ENCODE measurements at places on chromosomes 11 and 22.

GRCh38 chr11:68497761-68498160 lies 37.2 kb downstream of the PPP6R3 start:
- DNase-seq = no peak

DNA sequence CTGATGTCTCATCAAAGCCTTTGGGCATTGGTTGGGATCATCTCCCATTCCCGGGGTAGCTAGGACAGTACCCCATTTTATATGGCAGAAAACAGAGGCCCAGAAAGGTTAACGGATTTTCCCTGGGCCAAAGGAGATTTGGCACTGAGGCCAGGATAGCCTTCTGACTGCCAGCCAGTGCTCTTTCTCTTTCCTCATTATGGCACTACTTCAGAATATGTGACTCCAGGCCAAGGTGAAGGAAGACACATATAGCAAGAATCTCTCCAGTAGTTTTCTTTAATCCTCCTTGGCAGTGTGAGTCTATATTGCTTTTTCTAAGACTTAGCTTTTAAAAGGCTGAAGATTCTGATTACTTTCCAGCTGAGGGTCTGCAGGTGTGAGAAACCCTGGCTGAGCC lies 94.8 kb upstream of the AMOTL1 start:
- DNase-seq = no peak

- DNase-seq = no peak
Measured at GRCh38 chr22:34976474-34976873, 89.5 kb upstream of the ISX start.

- DNase-seq = no peak
Measured at GRCh38 chr11:65796726-65797601, 10.1 kb downstream of the OVOL1 start.

GRCh38 chr11:59271247-59271755 lies 58.6 kb upstream of the MPEG1 start:
- no peak for DNase-seq

GRCh38 chr11:77619576-77620198 lies 17.9 kb downstream of the CLNS1A start:
- DNase-seq = no peak

GRCh38 chr11:111367411-111368284 lies 11.4 kb downstream of the POU2AF1 start:
- DNase-seq = no peak

- no peak for DNase-seq
Measured at GRCh38 chr22:21845558-21846453, 21.6 kb downstream of the MAPK1 start.

- DNase-seq = no peak
Measured at GRCh38 chr11:122837528-122838346, 563 bp upstream of the CRTAM start.

GRCh38 chr11:29183301-29183700 lies 833.5 kb downstream of the KCNA4 start:
- no peak for DNase-seq

- no peak for DNase-seq
Measured at GRCh38 chr11:39205236-39205995, 2254.0 kb downstream of the LRRC4C start.

DNA sequence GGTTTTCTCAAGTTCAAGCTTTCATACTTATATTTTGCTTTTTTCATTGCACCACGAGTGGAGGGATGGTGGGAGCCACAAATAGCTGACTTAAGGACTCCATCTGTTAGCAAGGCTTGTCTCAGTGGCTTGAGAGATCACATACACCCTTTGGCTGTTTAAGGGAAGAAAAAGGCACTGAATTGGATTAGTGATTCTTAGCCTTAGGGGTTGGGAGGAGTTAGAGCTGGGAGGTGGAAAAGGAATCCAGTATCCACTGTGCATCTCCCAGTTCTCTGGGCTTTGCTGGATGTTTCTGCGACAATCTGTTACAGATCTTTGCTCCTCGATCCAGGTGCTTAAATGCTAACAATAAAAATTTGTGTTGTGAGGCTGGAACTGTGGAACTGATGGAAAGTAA lies 593.6 kb downstream of the CNTN5 start:
- DNase-seq = no peak

DNA sequence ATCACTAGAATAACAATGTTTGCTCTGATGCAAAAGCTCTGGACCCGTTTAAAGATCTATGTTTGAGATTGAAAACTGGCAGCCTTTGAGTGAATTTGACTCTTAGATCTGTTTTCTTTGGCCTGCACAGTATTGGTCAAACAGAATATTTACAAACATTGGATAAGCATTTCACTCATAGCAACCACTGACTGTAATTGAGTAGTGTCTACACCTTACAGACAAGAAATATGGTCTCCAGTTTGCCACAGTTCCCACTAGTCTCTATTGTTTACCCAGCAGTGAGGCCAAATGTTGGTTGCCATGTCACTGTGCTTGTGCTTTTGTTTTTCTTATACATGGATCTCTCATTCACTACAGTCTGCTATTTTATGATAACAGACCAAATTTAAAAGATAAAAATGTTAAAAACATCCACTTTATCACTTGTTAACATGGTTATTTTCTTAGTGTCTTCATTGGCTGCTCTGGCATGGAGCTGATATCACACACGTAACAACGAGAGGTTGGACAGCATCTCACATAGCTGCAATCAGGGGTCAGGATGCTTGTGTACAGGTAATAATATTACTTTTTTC lies 12.2 kb downstream of the ANKRD42 start:
- no peak for DNase-seq

DNA sequence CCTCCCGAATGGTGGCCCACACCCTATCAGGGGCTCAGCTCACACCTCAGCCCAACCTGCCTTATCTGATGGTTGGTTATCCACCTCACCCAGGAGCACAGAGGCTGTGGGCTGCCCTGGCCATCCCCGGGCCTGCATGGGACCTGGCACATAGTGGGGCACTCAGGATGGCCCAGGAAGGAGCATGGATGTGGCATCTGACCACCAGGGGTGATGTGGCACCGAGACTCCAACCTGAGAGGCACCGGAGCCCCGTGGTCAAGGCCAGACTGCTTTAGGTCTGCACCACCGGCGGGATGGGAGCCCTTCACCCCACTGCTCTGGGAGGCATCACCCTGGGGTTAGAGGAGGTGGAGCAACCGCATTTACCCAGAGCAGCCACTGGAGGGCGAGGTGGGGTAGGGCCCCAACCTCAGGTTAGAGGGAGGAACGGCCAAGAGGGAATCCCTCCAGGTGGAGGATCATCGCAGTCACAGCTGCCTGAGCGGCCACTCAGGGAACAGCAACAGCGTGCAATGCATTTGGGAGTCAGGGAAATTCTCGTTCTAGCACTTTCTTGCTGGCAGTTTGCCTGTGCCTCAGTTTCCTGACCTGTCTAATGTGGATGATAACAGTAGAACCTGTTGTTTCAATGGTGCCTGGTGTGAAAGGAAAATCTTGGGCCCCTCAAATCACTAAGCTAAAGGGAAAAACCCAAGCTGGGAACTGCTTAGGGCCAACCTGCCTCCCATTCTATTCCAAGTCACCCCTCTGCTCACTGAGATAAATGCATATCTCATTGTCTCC lies 52.9 kb upstream of the CARS1 start:
- DNase-seq = no peak

DNA sequence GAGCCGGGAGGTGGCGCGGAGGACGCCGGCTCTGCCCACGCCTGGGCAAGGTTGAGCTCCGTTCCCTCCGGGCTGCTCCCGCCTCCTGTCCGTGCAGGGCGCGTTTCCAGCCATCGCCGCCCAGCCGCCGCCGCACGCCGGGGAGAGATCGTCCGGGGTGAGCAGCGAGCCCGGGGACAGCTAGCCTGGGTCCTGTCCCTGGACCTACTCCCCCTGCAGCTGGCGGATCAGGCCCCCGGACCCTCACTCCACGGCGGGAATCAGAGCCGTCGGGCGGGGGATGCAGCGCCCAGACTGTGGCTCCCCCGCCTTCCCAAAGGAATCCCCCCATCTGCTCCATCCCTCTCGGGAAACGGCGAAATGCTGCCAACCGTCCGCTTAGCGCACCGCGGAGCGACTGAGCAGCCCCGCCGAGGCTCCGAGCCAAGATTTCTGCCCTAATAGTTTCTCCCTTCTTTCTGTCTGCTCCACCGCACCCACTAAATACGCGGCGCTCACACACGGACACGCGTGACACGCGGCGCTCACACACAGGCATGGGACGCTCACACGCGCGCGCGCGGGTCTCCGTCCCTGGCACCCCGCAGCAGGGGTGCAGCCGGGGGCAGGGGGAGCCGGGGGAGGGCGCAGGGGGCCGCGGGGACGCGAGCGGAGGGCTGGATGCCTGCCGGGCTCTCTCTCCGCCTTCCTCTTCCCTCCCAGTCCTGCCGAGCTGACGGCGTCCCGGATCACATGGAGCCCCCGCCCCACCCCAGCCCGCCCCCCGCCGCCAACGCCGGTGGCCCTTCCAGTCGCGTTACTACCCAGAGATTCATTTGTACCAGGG lies at the start of gene KCNJ5:
TSS of gene KCNJ5 (plus strand) at position 814 of the 826 bp plus-strand sequence. CDS start 19,918 bp downstream, outside the sequence.
- no peak for DNase-seq

DNA sequence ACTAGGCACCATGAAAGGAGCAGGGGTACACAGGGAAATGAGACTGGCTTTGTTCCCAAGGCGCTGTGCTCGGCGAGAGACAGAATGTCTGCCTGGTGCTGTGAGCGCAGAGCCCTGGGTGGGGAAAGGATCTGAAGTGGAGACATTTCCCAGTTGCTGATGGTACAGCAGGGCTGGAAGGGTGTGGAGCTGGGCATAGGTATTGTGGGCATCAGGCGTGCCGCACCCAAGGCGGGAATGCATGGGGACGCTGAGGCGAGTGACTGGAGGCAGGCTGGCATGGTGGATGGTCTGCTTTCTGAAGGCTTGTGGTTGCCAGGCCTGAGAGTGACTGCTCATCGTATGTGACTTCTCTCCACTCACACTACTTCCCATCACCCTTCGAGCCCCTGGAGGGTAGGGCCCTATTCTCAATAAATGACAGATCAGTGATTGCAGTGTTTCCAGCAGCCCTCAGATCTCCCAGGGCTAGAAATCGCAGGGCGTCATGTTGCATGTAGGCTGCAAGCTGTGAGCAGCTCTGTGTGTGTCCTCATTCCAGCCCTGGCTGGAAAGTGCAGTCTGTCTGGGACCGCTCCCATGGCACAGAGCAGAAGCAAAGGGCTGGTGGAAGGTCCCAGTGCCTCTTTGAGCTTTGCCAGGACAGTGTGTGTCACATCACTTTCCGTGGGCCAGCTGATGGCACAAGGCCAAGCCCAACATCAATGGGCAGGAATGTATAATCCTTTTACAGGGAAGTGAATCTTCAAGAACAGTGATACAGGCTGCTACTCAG lies 67.7 kb downstream of the TBC1D22A start:
- DNase-seq = no peak

GRCh38 chr22:49629586-49630447 lies 197.9 kb downstream of the BRD1 start:
- DNase-seq = no peak

Measured in stimulated activated CD8-positive, alpha-beta memory T cell treated with anti-CD3 and anti-CD28 coated beads, Interleukin-15, amount 100 ng/mL, for 24 hours (primary cell).